Memory B cell (primary cell): ENCODE measurements at places on chromosomes 12 and 14.

- DNase-seq: no peak
These were observed 21.7 kb upstream of the JDP2 start for GRCh38 chr14:75406102-75406501.

GRCh38 chr14:75689012-75689411, 28.0 kb downstream of the TTLL5 start:
- no peak for DNase-seq

GRCh38 chr12:5616854-5617253, 184.9 kb downstream of the NTF3 start:
- no peak for DNase-seq

DNA sequence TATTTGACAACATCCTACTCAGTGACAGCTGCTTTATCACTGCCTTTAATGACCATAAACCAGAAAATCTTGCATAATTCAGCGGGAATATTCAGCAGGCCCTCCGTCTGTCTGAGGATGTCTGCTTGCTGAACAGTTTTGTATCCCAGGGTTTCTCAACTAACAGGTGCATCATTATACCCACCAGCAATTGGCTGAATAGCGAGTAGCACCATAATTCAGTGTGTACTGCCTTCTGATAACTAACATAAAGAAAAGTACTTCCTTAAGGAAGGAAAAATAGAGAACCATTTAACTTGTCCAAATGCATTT, 680.1 kb downstream of the GALC start:
- no peak for DNase-seq

GRCh38 chr12:49675137-49675536, 32.1 kb downstream of the FMNL3 start:
- DNase-seq: no peak

DNA sequence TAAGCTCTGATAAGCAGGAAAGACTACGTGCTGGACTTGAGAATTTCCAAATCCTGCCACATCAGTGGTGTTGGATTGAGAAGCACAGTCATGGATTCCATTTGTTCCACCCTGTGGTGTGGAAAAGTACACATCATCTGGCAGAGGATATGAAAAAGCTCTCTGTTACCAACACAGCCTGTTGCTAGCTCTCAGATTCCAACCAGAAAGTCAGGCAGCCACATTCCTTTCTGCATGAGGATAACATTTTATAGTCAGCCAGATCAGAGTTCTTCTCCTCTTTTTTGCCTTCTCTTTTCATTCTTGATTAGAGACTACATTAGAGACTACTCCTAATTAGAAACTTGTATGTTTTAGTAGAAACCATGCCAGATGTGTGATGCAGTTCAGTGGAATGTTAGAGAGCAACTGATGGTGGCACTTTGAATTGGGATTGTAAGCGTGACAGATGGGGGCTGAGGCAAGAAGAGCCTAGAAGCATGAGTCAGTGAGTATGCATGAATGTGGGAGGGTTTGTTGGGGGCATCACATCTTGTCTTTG, 61.2 kb upstream of the STXBP6 start:
- no peak for DNase-seq

- DNase-seq: no peak
These were observed 423.4 kb downstream of the ZFP36L1 start for GRCh38 chr14:68369281-68370056.

DNA sequence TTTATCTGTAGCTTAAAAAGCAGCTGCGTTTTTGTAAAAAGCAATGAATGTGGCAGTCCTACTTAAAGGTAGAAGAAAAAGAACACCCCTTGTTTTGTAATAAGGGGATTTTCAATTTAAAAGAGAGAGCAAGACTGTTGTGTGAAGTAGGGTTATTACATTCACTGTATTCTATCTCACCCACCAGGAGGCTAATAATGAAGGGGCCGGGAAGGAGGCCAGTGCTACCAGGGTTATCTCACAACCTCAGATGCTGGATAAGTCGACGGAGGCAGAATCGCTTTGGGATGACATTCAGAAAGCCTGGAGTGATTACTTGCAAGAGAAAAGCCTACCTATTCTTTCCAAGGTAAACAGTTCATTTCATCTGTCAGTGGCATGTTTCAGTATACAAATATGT, 97.7 kb downstream of the RMST start:
- no peak for DNase-seq

- no peak for DNase-seq
These were observed 7.7 kb downstream of the KCNA5 start for GRCh38 chr12:5051334-5051733.

DNA sequence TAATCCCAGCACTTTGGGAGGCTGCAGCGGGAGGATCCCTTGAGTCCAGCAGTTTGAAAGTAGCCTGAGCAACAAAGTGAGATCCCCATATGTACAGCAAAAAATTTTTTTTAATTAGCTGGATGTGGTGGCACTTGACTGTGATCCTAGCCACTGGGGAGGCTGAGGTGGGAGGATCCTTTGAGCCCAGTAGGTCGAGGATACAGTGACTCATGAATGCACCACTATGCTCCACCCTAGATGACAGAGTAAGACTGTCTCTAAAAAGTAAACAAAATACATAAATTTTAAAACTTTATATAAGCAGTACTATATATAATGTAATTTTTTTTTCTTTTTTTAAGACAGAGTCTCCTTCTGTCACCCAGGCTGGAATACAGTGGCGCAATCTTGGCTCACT, 115.4 kb downstream of the ESR2 start:
- DNase-seq: no peak

GRCh38 chr12:3641428-3642018, 111.4 kb downstream of the CRACR2A start:
- no peak for DNase-seq

- no peak for DNase-seq
These were observed 63.7 kb downstream of the SH2B3 start for GRCh38 chr12:111469401-111469800.

DNA sequence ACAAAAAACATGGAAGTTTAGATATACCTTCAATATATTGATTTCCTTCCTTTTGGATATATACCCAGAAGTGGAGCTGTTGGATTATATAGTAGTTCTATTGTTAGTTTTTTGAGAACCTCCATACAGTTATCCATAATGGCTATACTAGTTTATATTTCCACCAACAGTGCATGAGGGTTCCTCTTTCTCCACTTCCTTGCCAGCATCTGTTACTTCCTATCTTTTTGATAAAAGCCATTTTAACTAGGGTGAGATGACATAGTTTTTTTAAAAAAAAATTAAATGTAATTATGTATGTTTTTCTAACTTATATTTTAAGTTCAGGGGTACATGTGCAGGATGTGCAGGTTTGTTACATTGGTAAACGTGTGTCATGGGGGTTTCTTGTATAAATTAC, 10.0 kb upstream of the SLC38A4 start:
- no peak for DNase-seq

GRCh38 chr12:61563665-61564450, 696.3 kb upstream of the USP15 start:
- no peak for DNase-seq

DNA sequence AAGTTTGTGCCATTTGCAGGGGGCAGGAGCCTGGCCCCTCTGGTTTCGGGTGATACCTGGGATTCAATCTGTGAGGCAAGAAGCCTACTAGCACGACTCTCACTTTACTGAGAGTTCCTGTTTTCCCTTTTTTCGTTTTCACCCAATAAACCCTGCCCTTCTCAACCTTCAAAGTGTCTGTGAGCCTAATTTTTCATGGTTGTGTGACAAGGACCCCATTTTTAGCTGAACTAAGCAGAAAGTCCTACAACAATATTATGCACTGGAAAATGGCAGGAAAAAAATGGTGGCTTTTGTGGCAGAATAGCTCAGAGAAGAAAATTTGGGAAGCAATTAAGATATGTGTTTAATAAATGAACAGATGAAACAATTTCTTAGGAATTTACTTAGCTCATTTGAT, 432.1 kb downstream of the C12orf50 start:
- no peak for DNase-seq

- no peak for DNase-seq
These were observed 74.3 kb downstream of the GALNT8 start for GRCh38 chr12:4794491-4794890.

- no peak for DNase-seq
These were observed 92.3 kb upstream of the DCN start for GRCh38 chr12:91274916-91275315.

GRCh38 chr12:64194333-64195149, 27.6 kb downstream of the KICS2 start:
- DNase-seq: no peak

GRCh38 chr14:92973261-92973797, 50.4 kb downstream of the CHGA start:
- no peak for DNase-seq

GRCh38 chr12:122104844-122105243, 26.3 kb downstream of the MLXIP start:
- DNase-seq: no peak

GRCh38 chr12:96120359-96121100, 73.6 kb upstream of the ELK3 start:
- no peak for DNase-seq

DNA sequence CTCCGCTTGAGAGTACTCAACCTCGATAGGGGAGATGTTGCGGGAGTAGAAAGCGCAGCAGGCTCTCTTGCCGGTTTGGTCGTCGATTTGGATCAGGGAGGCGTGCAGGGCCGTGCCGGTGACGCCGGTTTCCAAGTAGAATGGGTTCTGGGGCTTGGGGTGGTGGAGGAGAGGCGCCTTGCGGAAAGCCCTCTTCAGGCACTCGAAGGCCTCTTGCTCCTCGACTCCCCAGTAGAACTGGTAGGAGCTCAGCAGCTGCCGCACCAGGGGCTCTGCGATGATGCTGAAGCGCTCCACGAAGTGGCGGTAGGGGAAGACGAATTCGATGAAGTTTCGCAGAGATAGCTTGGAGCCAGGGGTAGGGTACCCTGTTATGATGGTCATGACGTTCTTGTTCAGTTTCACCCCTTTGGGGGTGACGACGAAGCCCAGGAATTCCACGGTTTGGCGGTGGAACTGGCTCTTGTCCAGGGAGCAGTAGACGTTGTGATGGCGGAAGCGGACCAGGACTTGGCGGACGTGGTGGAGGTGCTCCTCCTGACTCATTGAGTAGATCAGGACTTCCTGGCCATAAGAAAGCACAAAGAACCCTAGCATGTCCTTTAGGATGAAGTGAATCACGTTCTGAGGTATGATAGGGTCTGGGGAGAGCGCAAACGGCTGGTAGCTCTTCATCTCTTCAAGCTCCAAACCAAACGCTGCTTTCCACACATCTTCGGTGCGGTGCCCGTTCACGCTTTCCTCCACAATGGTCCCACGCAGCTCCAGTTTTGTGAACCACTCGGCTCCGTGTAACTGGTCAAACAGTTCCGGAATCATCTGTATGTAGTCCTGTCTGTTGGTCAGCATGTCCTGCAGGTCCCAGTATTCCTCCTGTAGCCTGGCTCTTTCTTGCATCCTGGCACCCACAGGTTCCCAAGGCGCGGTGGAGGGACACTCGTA, 21.2 kb downstream of the RTL1 start:
- DNase-seq: no peak

DNA sequence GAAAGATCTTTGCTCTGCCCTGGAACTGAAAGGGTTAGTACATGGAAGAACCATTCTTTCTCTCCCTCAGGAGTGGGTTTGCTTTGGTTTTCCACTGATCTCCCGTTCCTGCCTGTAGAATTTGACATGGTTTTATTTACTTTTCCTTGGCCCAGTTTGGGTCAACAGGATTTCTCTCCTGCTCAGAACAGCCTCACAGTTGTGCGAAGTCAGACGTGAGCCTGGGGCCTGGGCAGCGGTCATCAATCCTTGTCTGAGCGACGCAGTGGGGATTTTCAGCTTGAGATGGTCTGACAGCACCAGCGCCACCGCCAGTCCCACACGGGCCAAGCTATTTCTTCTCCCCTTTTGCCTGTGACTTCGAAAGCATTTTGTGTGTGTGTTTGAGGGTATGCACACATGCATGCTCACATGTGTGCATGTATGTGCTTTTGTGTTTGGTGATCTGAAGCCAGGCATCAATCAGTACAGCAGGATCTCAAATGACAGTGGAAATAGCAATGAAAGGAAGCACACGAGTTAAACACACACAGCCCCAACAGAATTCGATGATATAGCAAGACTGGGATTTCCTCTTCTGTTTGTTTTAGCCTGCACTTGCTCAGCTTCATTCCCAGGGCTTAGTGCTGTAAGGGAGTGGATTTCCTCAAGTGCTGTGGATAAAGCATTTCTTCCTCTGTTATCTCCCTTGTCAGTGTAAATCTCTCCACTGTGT, 58.3 kb downstream of the SMOC1 start:
- no peak for DNase-seq

DNA sequence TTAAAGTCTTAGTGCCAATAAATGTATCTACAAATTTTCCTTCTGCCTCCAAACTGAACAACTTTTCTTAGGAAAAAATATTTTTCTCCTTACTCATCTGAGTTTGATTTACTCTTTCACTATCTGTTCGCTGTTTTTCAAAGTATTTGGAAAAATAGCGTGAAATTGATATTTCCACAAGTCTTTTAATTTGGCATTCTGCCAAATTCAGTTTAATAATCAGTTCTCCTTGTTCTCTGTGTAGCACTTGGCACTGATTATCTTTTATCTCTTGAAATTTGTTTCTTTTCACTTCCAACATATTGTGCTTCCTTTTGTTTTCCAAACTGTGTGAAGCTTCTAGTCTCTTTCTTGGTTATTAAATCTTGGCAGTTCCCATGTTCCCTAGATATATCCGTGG, 559.8 kb downstream of the RPL10L start:
- DNase-seq: no peak

DNA sequence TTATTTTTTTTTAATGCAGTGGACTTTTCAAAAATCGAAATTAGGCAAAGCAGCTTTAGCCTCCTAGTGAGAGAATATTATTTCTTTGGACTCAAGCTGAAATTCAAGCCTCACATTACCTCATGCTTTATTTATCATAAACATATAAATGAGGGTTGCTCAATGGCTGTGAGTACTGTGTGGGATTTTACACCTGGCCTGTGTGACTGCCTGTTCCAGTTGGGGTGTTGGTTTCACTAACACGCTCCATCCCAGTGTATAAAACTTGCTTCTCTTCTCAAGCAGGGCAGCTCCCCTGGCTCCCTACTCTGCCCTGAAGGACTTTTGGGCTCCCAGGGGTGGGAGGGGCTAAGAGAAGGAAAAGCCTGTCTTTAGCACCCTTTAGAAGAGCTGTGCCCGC, 15.0 kb downstream of the ANKLE2 start:
- no peak for DNase-seq

- no peak for DNase-seq
These were observed 141.3 kb upstream of the FKBP4 start for GRCh38 chr12:2653461-2653965.

- DNase-seq: no peak
These were observed 229.2 kb downstream of the EMP1 start for GRCh38 chr12:13425766-13426165.

DNA sequence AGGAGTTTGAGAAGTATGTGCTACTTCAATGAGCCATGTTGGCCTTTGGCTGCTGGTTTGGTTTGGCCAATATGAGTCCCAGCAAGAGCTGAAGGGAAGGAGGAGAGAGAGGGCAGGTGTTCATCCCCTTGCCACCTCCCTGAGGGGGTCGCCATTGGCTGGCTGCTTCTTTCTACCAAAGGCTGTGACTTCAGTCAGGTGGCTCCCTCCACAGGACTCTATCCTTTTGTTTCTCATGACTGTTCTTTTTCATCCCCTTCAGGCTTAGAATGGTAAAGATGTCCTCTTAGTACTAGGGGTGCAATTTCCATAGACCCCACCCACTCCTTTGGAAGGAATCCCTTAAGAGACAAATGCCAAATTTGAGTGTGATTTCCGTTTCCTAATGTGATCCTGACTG, 31.2 kb upstream of the OTOGL start:
- DNase-seq: no peak
